ENCODE measurements at places on chromosomes 5 and 9.

DNA sequence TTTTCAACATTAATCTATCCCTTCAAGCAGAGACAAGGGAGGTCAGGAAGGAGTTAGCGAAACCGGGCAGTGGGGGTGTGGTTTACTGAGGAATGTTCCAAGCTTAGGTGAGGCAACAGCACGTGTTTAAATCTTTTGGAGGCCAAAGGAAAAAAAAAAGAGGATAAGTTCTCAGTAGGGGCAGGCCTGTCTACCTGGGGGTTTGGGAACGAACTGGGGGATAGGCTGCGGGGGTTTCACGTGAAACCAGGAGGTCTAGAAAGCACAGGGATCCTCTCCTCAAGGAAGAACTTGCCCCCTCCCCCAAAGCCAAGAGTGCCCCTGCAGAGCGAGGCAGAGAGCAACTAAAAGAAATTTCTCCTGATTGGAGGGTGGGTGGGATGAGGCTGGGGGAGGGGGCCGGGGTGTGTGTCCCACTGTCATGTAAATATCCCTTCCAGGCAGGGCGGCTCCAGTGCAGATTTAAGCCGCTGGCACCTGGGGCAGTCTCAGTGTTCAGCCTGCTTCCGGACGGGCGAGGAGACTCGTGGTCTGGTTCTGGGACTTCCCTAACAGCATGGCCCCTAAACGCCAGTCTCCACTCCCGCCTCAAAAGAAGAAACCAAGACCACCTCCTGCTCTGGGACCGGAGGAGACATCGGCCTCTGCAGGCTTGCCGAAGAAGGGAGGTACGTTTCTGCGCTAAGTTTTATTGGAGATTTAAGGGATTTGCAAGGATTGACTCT is 5.5 kb upstream of the SET start:
- peak; percentile 66 for DNase-seq

GRCh38 chr5:82816926-82817325 is 260.3 kb downstream of the TMEM167A start:
- DNase-seq, result no peak

DNA sequence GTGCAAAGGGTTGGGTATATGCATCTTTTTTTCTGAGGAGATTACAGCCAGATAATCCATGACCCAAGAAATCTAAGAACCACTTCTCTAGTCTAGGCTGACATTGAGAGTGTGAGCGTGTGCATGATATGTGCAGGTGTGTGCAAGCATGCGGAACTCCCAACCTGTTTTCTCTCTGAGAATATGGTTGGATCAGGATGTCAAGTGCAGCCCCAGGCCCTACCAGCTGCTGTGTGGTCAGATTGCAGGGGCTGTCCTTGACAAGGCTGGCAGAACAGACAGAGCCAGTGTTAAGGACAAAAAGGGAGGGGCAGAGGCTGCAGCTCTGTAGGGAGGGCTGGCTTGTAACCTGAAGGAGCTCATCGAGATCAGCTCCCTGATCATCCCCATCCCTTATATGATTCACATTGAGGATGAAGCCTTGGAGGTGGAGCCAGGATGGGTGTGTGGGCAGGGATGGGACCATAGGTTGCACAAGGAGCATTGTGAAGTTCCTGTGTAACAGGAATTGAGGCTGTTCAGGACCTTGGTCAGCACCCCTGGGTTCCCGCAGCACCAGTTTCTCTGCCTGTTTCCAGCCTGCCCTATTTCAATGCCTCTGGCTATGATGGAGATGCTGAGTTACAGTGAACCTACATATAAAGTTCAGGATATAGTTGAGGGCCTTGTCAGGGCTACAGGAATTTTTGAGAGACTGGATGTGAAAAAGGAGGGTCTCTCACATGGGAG is 52.6 kb upstream of the ARAP3 start:
- no peak for DNase-seq

DNA sequence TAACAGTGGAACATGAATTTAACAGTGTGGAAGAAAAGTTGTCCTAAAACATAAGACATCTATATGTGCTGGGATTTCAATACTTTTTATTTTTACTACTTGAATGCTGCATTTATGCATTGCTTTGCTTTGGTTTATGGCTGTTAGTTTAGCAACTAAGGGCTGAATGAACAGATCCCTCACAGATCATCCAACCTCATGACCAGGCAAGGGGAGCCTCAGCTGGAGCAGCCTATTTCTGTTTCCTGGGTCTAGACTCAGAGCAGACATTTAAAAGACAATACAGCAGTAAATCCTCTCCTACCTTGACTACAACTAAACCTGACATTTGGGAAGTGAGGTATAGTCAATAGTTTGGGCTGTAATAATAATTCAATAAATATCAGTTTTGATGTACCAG is 163.3 kb downstream of the AUH start:
- no peak for DNase-seq

DNA sequence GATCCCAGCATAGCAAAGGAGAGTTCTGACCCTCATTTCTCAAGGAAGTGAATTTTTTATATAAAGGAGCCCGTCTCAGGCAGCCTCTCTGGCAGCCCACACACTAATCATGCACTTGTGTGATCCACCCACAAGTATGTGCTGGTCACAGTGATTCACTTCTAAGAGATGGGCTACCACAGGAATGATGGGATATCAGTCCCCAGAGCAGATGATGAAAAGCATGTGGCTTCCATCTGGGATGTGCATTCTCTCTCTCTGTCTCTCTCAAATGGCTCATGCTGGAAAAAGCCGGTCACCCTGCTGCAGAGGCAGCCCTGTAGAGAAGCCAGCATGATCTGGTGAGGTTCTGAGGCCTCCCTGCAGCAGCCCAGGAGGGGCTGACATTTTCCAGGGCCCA is 74.2 kb upstream of the ADCY2 start:
- DNase-seq, result no peak

GRCh38 chr9:101601904-101602765 is 7.4 kb upstream of the PPP3R2 start:
- DNase-seq, result no peak

DNA sequence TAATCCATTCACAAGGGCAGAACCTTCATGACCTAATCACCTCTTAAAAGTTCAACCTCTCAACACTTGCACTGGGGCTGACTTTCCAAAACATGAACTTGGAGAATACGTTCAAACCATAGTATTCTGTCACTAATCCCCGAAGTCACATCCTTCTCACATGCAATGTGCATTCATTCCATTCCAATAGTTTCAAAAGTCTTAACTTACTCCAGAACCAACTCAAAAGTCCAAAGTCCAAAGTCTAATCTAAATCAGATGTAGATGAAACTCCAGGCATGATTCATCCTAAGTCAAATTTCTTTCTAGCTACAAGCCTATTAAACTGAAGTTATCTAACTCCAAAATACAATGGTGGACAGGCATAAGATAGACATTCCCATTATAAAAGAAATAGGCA is 21.7 kb upstream of the ADAMTSL1 start:
- DNase-seq, result no peak

DNA sequence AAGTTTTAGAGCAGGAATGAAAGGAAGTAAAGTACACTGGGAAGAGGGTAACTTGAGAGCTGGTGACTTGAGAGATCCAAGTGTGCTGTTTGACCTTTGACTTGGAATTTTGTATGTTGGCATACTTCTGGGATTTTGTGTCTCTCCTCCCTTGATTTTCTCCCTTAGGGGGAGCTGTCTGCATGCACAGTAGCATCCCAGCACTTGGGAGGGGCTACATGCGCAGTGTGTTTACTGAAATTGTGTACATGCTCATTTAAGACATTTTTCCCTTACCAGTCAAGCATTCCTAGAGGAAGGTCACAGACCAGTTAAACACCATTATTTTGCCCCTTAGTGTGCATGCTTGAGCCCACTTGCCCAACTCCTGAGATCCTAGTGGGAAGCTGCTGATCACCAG is 120.1 kb downstream of the ZNF622 start:
- no peak for DNase-seq

- DNase-seq, result no peak
Measured at GRCh38 chr9:84024041-84024575, 43.5 kb downstream of the RMI1 start.

DNA sequence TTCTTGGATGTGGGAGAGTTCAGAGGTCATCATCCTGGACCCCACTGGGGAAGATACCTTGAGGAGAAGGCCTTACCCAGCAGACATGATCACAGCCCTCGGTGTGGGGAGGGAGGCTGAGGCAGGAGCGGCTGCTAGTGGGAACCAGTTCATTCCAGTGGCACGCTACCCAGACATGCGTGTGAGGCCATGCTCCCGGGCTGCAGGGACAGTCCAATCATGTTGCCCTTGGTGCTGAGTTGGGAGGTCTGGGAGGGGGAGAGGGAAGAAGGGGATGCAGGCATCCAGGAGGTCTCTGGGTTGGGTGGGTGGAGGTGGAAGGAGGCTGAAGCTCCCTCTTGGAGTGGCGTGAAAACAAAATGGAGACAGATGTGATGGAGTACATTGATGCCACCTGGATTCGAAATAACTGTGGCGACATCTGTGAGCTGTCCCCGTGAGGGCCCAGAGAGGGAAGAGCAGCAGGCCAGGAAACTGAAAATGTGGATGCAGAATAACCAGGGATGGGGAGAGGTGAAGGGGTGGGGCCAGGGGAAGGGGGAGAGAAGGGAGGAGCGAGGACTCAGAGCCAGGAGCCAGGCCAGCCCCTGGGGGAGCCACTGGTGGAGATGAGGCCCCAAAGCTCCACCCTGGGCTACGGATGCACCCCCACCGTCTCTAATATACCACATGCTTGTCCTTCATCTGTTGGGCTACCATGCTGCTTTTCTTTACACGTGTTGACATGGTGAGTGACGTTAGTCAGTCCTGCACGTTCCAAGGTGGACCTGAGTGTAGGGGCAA is 16.2 kb downstream of the NDUFS6 start:
- no peak for DNase-seq

DNA sequence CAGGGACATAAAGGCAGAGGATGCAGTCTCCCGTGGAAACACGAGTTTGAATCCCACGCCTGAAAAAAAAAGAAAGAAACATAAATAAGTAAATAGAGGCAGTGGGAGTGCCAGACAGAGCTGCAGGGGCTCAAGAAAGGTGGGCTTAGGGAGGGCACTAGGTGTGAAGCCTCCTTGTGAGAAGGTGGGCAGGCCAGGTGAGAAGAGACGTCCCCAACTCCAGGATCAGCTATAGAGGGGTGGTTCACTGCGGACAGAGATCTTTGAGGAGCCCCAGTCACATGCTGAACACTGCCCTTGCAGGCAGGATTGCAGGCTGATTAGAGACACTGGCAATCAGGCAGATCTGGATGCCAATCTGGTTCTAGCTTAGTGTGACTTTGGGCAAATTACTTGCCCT is 172.1 kb downstream of the RGS3 start:
- DNase-seq, result no peak

- DNase-seq, result no peak
Measured at GRCh38 chr9:6549106-6549800, 96.3 kb downstream of the GLDC start.

DNA sequence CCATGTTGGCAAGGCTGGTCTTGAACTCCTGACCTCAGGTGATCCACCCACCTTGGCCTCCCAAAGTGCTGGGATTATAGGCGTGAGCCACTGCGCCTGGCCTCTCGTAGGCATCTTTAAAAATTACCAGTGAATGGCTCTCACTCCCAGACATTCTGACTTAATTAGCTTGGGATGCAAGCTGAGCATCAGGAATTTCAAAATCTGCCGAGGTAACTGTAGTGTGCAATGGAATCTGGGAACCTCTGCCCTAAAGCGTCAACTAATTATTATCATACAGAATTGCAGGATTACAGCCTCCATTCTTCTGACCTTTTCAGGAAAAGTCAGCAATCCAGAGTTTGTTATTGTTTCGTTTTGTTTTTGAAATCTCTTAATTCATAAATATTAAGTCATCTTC is 213.4 kb upstream of the DMAC1 start:
- DNase-seq, result no peak

DNA sequence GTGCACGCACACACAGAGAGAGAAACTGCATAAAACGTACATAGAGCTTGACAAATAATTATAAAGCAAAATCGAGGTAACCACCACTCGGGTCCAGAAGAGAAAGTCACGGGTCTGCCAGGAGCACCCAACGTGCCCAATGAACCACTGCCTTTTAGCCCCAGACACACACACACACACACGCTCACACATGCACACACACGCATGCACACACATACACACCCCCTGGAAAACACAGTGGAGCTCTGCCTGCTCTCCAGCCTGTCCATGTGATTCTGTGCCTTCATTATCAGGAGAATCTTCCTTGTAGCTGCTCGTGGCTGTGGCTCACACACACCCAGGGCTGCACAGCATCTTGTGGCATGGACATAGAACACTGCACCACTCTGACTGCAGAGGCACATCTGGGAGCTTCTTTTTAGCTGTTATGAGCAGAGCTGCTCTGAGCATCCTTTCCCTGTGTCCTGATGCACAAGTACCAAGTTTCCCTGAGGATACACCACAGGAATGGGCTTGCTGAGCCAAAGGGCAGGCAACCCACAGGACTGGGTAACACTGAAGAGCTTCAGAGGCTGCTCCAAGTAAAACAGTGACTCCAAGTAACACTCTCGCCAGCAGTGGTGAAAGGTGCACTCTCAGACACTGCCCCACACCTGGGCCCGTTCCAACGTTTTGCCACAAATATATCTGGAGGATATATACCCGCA is 58.9 kb downstream of the CAMSAP1 start:
- DNase-seq, result no peak

DNA sequence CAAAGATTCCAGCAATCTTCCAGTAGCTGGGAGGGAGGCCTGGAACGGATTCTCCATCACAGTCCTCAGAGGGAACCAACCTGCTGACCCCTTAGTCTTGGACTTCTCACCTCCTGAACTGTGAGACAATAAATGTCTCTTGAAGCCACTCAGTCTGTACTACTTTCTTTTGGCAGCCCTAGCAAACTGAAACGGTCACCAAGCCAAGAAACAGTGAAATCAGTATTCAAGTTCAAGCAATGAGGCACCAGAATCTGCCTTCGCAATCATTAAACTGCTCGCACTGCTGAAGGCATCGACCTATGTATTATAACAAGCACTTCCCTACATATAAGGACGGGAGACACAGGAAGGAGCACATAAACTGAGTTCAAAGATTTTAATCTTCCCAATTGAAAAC is 120.6 kb upstream of the PUM3 start:
- DNase-seq, result no peak

GRCh38 chr5:3715062-3715461 is 119.4 kb downstream of the IRX1 start:
- DNase-seq, result no peak
